ENCODE measurements at places on chromosomes 16 and 17.

DNA sequence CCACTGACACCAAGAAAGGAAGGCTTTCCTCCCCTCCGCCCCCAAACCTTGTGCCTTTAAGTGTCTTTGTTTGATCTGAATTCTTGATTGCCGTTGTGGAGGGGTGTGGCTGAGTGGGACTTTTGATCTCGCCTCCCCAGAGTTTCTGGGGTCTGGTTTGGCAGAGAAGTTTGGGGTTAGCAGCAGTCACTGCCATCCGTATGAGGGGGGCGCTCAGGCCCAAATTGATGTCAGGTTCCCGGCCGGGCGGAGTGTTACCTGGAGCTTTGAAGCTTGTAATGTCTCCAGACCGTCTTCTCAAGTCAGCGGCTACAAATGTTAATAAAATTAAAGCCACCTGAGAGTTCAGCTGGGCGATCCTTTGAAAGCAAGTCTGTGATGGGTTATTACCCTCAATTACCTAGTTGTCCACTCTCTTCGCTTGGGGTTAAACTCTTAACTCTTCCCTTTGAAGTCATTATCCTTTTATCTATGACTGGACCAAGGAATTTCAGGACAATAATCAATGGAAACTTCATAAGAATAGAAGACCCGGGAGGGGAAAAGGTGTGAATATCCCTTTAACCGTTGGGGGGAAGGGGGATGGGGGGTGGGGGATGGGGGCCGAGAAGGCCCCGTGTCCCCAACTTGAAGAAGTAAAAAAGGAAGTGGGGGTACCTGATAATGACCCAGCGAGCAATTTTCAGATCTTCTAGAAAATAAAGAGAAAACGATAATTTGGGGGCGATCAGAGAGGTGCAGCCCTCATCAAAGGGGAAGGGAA, 31.8 kb upstream of the AXIN2 start:
- no peak for DNase-seq

DNA sequence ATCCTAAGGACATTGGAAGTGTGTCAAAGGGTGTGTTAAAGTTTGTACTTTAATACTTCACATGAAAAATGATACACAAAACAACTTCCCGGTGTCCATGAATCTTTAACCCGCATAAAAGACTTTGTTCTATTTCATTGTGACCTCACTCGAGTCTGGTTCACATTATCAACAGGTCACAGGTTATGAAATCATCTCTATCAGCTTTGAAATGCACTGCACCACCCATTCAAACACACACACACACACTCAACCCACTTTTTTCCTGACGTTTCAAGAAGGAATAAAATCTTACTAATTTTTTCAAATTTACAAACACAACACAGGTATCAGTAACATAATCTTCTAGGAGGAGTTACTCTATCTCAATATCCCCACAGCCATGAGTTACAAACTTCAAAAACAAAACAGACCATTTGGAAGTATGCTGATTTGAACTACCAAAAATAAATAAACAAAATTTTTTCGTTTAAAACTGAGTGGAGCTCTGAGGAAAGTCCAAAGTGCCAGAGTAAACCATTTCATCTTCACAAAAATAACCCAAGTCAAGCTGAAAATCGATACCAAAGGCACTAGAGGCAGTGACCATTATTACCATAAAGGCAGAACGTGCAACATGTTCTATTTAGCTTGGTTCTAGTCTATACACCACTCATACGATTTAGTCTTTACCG, 2.7 kb downstream of the ACOX1 start:
- no peak for DNase-seq

DNA sequence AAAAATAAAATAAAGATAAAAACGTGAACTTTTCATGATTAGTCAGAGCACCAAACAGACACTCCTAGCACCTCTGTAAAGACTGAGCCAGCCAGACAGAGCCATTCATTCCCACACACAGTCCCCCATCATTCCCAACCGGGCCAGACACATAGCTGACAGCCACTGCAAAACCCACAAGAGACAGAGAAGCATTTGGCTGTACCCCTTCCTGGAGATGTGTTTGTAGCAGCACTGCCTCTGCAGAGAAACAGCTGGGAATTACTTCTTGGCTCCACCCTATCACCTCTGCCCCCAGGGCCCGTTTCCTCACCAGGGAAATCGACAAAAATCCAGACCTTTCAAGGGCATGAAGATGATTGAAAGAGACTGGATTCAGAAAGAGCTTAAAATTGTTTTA, 46.4 kb downstream of the MYH11 start:
- no peak for DNase-seq

DNA sequence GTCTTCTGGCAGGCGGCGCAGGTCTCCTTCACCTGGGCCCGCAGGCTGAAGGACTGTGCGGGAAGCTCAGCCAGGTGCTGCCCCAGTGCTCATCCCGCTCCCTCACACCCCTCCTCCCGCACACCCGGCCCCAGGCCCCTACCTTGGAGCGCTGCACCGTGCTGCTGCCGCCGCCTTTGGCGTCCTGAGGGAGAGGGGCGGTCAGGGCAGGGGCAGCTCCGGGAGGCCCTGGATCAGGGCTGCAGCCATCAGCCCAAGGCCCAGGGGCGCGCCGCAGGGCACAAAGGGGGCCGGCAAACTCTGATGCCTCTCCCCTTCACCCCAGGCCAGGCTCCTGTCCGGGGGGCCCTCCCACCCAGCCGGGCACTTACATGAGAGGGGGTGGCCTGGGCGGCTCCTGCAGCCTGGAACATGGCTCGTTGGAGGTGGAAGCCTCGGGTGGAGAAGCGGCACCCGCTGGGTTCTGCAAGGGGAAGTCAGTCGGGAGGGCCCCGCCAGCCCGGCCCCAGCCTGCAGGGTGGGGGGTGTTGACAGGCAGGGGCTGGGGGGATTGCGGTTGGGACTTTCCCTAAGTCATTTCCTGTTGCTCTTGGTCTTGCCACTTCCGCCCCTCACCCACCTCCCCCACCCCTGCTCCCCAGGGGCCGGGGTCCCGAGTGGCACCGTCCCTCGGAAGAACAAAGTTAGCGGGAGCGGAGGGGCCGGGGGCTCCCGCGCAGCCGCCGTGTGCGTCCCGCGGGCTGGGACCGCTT, 863 bp downstream of the LIMD2 start:
- DNase-seq, result peak; percentile 49

- peak; percentile 77 for DNase-seq
These were observed 7.4 kb downstream of the FOXF1 start for GRCh38 chr16:86517652-86518258.
